ENCODE measurements at places on chromosomes 5 and 9. TPM values are rescaled to one million over a fixed set of nuclear protein-coding genes. Genes with fewer than 3 reads are reported as not detected.

DNA sequence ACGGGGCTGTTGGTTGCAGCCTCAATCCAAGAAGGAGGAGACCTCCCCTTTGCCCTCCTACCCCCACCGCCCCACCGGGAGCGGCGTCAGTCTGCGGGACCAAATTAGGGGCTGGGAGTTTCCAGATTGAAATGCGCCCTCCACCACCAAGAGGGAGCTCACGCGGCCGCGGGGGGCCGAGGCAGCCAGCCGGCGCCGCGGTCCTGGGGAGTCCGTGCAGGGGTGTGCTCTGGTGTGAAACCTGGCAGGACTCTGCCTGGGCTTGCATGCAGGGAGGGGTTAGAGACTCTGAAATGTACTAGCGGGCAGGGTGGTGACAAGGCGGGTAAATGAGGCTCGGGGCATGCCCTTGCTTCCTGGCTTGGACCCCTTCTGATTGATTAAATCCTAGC, 989 bp upstream of the FBN2 start:
- H3K4me3 ChIP-seq: no peak overlapping the region
- H3K27ac ChIP-seq: no peak overlapping the region
- no peaks in the 10 kb centered on the region for H3K36me3 ChIP-seq
- DNase-seq: no peak
- H3K4me1 ChIP-seq: no peaks in the 10 kb centered on the region
- no peaks in the 10 kb centered on the region for H3K27me3 ChIP-seq

- no peaks in the 10 kb centered on the region for H3K27me3 ChIP-seq
- H3K4me3 ChIP-seq: no peak overlapping the region
- H3K27ac ChIP-seq: no peak overlapping the region
- H3K4me1 ChIP-seq: no peaks in the 10 kb centered on the region
- DNase-seq: no peak
Observed at GRCh38 chr5:33460210-33460609, 19.4 kb downstream of the TARS1 start.

GRCh38 chr9:127923771-127924170, 6.8 kb downstream of the PIP5KL1 start:
- H3K27ac ChIP-seq: no peak overlapping the region
- no peak overlapping the region for H3K4me3 ChIP-seq
- DNase-seq: no peak
- H3K4me1 ChIP-seq: no peaks in the 10 kb centered on the region
- H3K27me3 ChIP-seq: no peaks in the 10 kb centered on the region

GRCh38 chr5:127806776-127807175, 103.6 kb downstream of the CCDC192 start:
- no peaks in the 10 kb centered on the region for H3K4me1 ChIP-seq
- no peaks in the 10 kb centered on the region for H3K27me3 ChIP-seq
- H3K36me3 ChIP-seq: no peaks in the 10 kb centered on the region
- H3K27ac ChIP-seq: no peak overlapping the region

DNA sequence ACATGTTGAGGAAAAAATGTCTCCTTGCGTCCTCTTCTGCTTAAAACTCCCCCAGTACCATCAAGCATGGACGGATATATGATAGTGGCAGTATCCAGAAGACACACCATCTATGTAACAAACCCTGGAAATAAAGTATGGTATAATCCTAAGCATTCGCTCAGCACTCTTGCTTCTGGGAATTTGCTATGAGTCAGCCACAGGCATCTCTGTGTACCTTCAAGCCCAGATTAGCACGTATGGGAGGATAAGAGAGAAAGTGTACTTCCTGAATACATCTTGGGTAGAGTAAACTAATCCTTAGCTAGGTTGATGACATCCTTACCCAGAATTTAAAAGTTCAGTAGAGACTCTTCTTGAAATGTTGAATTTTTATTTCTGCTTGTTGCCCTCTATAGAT, 71.2 kb downstream of the GHR start:
- no peak overlapping the region for H3K4me3 ChIP-seq
- H3K27ac ChIP-seq: no peak overlapping the region
- no peaks in the 10 kb centered on the region for H3K4me1 ChIP-seq
- DNase-seq: no peak

DNA sequence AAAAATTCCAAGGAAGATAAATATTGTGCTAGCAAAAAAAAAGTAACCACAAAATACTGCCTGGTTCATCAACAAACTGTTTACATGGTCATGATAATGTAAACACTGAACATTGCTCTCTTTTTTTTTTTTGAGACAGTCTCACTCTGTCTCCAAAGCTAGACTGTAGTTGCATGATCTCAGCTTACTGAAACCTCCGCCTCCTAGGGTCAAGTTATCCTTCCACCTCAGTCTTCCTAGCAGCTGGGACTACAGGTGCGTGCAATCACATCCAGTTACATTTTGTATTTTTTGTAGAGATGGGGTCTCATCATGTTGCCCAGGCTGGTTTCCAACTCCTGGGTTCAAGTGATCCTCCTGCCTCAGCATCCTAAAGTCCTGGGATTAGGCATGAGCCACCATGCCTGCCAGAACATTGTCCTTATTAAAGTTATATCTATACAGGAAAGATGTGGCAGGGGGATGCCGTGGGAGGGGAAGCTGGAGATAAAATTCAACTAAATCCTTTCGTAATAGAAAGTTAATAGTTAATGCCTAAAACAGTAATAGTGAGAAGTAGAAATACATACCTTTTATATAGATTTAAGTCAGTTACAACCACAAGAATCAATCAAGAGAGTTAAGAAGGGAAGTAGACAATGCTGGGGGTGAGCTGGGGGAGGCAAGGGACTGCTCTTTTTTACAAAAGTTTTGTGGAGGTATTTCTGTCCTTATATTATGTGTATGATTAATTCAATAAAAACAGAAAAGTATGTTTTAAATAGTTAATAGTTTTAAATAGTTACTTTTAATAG, 52.3 kb downstream of the RGMB start:
- no peaks in the 10 kb centered on the region for H3K27me3 ChIP-seq
- H3K27ac ChIP-seq: no peak overlapping the region
- no peaks in the 10 kb centered on the region for H3K4me1 ChIP-seq

DNA sequence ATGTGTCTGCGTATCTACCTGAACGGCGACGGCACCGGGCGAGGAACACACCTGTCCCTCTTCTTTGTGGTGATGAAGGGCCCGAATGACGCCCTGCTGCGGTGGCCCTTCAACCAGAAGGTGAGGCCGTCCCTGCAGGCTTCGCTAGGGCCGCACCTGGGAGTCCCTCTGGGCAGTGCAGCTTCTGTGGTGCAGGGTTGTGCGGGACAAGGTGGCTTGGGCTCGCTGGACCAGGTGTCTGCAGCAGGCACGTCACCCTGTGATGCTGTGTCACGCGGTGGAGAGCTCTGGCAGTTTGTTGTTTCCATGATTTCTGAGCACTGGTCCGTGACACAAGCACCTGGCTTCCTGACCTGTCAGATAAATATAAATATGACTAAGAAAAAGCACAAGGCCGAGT, 20.7 kb downstream of the FBXW5 start:
- H3K36me3 ChIP-seq: no peaks in the 10 kb centered on the region
- H3K27ac ChIP-seq: no peak overlapping the region
- no peak for DNase-seq
- H3K4me3 ChIP-seq: no peak overlapping the region
- no peaks in the 10 kb centered on the region for H3K27me3 ChIP-seq

DNA sequence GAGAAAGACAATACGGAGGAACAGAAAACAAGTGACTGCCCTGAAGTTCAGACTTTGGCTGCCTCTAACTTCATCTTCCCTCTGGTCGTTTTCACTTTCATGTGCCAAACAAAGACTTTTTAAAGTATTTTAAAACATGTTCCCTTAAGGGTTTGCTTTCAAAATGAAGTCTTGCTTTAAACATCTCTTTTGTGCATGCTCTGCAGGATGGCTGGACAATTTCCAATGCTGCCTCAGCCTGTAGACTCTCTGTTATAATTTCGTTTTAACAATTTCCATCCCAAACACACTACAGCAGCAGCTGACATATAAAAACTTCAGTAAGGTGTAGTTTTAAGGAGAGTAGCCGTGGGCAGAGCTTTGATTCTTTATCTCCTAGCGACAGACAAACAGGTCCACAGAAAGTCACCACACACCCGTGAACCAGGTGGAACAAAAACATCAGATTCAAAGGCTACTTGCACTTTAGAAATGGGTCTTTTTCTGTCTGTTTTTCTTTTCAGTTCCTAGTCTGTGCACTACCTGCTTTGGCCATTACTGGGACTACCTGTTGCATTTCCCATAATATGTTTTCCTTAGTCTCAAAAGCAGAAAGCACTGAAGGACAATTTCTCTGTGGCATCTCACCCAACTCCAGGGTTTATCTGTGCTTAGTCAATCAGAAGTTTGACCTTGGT, 308.9 kb downstream of the DTWD2 start:
- H3K4me1 ChIP-seq: no peaks in the 10 kb centered on the region
- no peak for DNase-seq
- H3K36me3 ChIP-seq: no peaks in the 10 kb centered on the region
- H3K27ac ChIP-seq: no peak overlapping the region
- no peaks in the 10 kb centered on the region for H3K27me3 ChIP-seq

- no peaks in the 10 kb centered on the region for H3K27me3 ChIP-seq
- H3K4me3 ChIP-seq: no peak overlapping the region
- H3K4me1 ChIP-seq: no peaks in the 10 kb centered on the region
- no peak for DNase-seq
Observed at GRCh38 chr9:14080959-14081542, 232.9 kb downstream of the NFIB start.

DNA sequence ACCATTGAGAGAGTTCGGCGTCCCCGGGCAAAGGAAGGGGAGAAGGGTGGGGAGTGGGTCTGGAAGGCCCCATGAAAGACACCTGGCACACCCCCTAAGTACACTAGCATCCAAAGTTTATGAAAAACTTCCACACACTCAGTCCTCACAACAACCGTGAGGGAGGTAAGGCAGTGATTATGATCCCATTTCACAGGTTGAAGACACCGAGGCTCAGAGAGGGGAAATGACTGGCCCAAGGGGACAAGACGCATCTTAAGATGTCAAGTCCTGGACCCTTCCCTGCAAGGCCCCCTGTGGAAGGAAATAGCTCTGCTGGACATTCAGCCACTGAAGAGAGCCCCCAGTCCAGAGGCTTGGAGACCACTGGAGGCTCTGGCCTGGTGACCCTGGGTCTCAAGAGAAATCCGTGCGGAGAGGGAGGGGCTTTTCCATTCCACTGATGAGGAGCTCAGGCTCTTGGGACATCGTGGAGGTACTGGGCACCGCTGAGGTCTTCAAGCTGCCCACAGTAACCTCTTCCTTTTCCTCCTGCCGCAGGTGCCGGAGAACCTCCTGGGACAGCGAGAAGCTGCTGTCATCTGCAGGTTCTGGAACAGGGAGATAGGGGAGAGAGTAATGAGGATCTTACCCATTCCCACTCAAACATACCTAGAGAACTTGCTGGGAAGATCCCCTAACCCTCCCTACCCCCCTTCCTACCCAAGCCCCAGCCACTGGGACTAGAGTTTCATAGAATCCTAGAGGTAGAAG, 5.2 kb downstream of the SMIM33 start:
- no peak overlapping the region for H3K4me3 ChIP-seq
- H3K27ac ChIP-seq: no peak overlapping the region
- H3K27me3 ChIP-seq: no peaks in the 10 kb centered on the region
- H3K36me3 ChIP-seq: peaks cover 3% of the 10 kb centered on the region
- no peak for DNase-seq
- H3K4me1 ChIP-seq: no peaks in the 10 kb centered on the region

DNA sequence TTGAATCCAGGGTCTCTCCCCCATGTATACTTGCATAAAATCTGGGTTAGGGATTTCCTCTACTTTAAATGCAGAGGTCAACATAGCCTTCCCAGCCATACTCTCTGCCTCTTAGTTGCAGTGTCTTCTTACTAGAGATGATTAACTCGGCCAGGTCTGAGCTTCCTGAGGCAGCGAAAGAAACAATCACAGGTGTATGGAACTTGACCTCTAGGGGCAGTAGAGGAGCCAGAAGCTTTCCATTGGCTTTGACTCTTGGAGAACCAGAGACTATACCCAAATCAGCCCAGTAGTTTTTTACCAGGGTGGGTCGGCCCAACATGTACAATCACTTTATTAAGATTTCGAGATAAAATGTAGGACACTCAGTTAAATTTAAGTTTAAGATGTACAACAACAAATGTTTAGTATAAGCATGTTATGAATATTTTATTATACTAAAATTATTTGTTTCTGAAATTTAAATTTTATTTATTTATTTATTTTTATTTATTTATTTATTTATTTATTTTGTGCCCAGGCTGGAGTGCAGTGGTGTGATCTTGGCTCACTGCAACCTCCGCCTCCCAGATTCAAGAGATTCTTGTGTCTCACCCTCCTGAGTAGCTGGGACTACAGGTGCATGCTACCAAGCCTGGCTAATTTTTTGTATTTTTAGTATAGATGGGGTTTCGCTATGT, 48.0 kb upstream of the DMRT3 start:
- H3K36me3 ChIP-seq: no peaks in the 10 kb centered on the region
- DNase-seq: no peak
- H3K4me3 ChIP-seq: no peak overlapping the region

DNA sequence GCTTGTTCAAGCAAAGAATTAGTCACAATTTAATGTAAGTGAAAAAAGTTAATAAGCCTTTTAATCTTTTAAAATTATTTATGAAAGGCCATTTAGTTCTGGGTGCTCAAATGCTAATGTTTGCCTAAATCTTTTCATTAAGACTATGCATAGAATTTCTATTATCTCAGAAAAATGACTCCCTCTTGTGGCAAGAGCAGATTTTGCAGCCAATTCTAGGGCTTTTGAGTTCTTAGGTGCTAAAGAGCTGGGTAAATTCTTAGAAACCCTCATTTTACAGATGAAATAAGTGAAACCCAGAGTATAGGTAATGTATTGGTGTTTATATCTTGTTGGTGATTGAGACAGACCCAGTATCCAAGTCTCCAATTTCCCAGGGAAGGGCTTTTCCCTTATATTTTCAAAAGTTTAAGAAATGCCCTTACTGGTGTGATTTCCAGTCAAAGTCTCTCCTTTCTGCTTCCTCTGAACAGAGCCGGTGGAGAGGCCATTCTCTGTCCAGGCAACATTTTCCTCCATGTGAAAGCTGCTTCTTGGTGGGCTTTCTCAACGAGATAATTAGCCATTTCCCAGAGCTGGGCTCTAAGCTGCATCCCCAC, 24.1 kb upstream of the PCSK5 start:
- H3K27me3 ChIP-seq: no peaks in the 10 kb centered on the region
- DNase-seq: no peak
- no peak overlapping the region for H3K27ac ChIP-seq

GRCh38 chr5:134541736-134542376, 16.4 kb downstream of the JADE2 start:
- H3K27ac ChIP-seq: no peak overlapping the region
- no peaks in the 10 kb centered on the region for H3K27me3 ChIP-seq
- H3K36me3 ChIP-seq: peaks cover 5% of the 10 kb centered on the region
- no peaks in the 10 kb centered on the region for H3K4me1 ChIP-seq
- no peak overlapping the region for H3K4me3 ChIP-seq

The NPR3 gene
- 29.7 TPM for total RNA-seq

The FBXO38 gene
- total RNA-seq: 64.4 TPM

The C9orf153 gene
- total RNA-seq: 1.3 TPM

The GFI1B gene
- total RNA-seq: not detected

The SMIM32 gene
- total RNA-seq: not detected

All from aorta (tissue), 5 donors.